A549 treated with Hydrocortisone at 1 μM for 4 hours (cell line): ENCODE measurements at places on chromosomes 3 and 15. TPM values are rescaled to one million over a fixed set of nuclear protein-coding genes. Genes with fewer than 3 reads are reported as not detected.

The ZMYND10 gene
- total RNA-seq = 0.79 to 1.7 TPM (median 1.1 TPM) in 5 replicates

The ZBTB11 gene
- total RNA-seq = 9.0 to 12.5 TPM (median 9.4 TPM) in 5 replicates

The CRYGS gene
- 0.38 to 0.89 TPM (median 0.78 TPM) in 5 replicates for total RNA-seq

The CCNB2 gene
- 93.6 to 104 TPM (median 95.4 TPM) in 5 replicates for total RNA-seq

The TIMP4 gene
- total RNA-seq = 11.4 to 13.6 TPM (median 11.9 TPM) in 5 replicates

The P2RY13 gene
- not detected in 5 replicates for total RNA-seq
